ENCODE measurements at places on chromosomes 12 and 14.
A peak's percentile ranks its signal among the peaks of the same experiment; 100 is the strongest.

DNA sequence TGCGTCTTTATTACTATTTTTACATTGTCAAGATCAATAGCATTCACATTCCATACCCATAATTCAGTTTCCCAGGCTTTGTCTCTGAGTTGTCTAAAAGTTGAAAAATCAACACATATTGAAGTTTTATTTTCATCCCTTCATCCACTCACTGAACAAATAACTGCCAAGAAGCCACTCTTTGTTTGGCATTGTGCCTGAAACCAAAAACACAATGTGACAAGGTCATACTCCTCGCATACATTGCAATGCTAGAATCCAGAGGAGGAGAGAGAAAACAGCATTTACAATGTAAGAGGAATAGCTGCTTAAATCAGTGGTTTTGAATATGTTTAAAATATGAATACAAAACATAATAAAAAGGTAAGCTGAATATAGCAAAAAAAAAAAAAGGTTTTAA is 71.8 kb downstream of the CCDC60 start:
- DNase-seq = no peak

DNA sequence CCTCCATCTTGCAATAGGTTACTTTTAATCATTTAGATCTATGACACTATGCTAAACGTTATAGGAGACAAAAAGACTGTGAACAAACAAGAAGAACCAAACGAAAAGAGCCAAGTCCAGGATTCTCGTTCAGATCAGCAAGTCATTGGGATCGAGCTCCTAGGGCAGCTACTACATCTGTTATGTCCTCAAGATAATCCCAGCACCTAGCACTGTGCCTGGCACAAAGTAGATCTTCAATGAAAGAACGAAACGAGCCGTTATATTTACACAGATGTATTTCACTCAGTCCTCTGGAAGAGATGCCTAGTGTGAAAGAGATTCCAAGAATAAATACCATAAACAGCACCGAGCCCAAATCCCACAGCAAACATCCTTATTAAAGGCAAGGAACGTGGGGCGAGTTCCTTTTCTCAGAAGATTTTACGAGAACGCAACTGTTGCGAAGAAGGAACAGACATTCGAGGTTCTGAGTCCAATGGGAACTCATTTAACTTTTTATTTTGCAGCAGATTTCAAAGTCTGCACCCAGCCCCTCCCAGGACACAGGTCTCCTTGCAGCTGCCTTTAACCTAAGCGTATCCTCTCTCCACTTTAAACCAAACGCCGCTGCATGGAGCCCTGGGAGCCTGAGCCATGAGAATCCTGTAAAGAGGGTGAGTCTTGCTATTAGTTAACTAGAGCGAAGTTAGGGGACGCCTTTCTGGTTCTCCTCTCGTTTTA is 544 bp upstream of the TDP1 start:
- DNase-seq = no peak

DNA sequence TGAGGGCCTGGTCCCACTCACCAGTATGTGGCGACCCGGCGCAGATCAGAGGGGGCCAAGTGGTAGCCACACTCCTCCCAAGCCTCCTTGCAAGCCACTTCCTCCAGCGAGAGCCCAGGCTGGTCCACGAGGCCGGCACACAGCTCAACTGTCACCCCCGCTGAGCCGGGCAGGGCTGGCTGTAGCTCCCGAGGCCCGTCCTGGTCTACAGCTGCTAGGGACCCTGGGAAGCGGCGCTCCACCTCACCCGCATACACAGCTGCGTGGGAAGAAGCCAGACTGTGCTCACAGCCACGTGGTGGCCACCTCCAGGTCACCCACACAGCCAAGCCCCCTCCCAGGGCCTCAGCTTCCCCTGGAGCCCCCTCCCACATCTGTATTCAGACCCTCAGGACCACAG is 4.6 kb downstream of the NUDT14 start:
- DNase-seq = no peak

- DNase-seq = no peak
These were observed 3.2 kb upstream of the NACA start for GRCh38 chr12:56728139-56728861.

GRCh38 chr12:6723607-6724408 is at the start of gene COPS7A:
Gene COPS7A (plus strand): TSS chr12:6724046. CDS start chr12:6724657, 611 bp downstream.
- peak; percentile 91 for DNase-seq

DNA sequence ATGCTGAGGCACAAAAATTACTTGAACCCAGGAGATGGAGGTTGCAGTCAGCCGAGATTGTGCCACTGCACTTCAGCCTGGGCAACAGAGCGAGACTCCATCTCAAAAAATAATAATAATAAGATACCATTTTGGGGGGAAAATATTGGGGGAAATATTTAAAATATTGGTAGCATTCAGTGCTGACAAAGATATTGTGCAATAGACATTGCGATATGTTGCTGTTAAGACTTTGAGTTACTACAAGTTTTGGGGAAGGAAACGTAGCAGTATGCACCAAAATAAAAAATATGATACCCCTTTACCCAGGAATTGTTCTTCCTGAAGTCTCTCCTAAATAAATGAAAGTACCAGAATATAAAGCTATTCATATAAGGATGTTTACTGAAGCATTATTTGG is 37.7 kb upstream of the MYBPC1 start:
- no peak for DNase-seq

DNA sequence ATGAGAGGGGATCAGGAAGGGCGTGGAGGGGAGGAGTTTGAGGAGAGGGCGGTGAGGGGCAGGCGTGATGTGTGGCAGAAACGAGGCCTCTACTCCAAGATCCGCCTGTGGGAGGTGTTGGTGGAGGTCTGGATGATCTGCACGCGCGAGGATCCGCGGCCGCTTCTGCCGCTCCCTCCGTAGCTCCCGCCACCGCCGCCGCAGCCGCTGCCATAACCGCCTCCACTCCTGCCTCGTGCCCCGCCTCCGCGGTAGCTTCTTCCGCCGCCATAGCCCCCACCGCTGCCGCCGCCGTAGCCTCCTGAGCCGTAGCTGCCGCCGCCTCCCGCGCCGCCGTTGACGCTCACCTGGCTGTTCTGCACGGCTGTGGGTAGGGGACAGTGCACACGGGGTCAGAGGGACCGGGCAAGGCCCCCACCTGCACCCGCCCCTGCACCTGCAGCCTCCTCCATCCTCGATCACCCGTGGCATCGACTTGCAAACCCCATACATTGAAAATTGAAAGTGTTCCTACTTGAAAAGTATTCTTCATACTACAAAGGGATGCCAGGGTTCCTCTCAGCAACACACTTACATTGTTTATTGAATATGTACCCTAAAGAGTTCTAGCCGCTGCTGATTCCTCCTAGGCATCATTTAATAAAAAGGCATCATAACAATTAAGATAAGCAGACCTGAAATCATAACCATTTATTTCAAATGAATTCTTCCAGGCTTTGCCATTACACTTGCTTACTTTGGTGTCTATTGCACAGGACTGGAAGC is 11.1 kb upstream of the KRT1 start:
- no peak for DNase-seq

- peak; percentile 87 for DNase-seq
These were observed 3.5 kb upstream of the AAAS start for GRCh38 chr12:53324779-53325510.

DNA sequence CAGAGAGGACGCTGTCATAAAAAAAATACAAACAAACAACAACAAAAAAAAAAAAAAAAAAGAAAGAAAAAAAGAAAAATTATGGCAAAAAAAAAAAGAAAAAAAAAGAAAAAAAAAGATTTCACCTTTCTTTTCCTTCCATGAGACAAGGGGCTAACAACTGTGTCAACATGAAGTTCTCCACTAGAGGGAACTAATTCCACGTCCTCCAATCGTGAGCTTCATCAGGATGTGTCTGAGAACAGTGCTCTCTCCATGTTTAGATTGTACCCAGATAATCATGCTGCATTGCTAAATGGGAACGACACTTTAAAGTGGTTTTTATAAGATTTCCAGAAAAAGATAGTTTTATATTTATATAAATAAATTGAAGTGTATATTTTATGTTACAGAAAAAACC is 96.2 kb upstream of the PTPRB start:
- DNase-seq = peak; percentile 35

DNA sequence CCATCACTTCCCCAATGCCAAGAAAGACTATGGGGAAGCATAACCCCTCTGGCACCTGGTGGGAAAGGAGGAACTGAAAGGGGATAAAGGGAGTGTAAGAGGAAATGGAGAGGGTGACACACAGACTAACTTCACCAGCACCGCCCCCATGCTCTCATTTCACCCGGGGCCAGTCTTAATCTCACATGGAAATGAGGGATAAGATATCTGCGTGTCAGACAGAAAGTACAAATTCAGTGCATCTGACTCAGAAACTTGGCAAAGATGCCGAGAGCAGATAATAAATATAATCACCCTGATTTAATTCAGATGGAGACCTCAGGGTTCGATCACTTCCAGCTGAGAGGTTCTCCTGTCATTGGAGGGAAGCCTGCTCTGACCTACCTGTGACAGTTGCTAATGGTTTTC is 191.6 kb downstream of the DUSP6 start:
- peak; percentile 59 for DNase-seq

GRCh38 chr12:59181196-59181777 is 261.0 kb upstream of the LRIG3 start:
- DNase-seq = no peak

GRCh38 chr12:32561931-32562341 is 117.2 kb upstream of the DNM1L start:
- DNase-seq = peak; percentile 43

DNA sequence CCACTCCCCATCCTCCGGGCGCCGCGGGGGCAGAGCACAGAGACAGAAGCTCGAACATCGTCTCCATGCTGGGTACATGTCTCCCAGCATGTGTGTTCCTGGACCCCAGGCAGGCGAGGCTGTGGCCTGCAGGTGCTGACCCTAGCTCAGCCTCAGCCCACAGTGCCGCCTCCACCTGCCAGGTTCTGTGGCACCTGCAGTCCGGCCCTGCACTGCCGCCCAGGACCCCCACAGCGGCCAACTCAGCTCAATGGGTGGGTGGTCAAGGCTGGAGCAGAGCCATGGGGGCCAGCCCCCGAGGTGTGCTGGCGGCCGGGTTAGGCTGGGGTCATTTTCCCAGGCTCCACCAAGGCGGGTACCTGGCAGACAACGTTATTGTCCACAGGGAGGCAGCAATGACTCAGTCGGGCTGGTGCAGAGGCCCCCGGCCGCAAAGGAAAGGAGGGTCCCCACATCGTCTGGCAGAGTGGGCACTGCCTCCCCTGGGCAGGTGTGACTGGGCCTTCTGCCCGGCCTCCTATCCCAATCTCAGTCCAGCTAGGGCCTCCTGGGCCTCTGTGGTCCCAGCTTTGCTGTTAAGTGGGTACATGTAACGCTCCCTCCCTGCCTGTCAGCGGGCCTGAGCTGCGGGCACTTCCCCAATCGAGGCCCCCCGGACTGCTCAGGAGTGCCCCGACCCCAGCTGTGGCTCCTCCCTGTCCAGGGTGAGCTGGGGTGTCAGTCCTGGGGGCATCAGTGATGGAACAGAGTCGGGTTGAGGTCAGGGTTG is 20.2 kb upstream of the NUDT14 start:
- no peak for DNase-seq

- no peak for DNase-seq
These were observed 179.6 kb upstream of the NUDT4 start for GRCh38 chr12:93198086-93198485.

- no peak for DNase-seq
These were observed 5.4 kb downstream of the RPS6KA5 start for GRCh38 chr14:91055016-91055415.

- no peak for DNase-seq
These were observed 26.9 kb upstream of the TRAF3 start for GRCh38 chr14:102750376-102750775.

DNA sequence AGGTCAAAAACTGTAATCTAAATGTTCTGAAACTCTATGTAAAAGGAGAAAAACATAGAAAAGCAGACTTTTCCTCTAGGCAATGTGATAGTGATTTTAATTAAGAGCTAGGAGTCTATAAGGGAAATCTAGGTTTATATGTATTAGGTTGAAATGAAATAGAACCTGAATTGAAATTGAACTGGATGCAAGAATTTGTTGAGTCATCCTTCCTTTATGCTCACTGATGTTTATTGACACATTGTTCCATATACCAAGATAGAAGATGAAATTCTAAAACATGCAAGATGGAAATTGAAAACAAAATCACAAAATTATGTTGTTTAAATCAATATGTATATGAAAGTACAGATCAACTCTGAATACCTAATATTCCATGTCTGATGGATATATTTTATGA is 170.4 kb upstream of the FLRT2 start:
- no peak for DNase-seq

DNA sequence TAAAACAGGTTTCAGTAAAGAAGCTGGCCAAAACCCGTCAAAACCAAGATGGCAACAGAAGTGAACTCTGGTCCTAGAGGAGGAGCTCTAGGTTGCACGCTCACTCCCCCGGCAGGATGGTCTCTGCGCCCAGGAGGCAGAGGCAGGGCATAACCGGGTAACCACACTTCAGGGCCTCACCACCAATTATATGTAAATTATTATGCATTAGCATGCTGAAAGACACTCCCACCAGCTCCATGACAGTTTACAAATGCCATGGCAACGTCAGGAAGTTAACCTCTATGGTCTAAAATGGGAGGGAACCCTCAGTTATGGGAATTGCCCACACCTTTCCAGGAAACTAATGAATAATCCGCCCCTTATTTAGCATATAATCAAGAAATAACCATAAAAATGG is 20.1 kb upstream of the SLC6A12 start:
- no peak for DNase-seq

DNA sequence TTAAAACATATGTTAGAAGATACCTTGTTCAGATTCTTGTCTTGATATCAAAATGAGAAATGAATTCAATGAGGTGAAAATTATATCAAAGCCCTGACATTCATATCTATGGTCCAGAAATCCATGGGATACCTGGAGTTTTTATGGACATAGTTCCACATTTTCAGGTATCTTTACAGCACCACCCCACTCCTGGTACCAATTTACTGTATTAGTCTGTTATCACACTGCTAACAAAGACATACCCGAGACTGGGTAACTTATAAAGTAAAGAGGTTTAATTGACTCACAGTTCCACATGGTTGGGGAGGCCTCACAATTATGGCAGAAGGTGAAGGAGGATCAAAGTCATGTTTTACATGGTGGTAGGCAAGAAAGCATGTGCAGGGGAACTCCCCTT is 361.5 kb downstream of the PRKD1 start:
- DNase-seq = no peak

GRCh38 chr14:64293976-64294671 is at the start of gene ESR2:
Gene ESR2 (minus strand): TSS chr14:64294371. CDS start chr14:64282985, 11,386 bp downstream.
- DNase-seq = no peak

DNA sequence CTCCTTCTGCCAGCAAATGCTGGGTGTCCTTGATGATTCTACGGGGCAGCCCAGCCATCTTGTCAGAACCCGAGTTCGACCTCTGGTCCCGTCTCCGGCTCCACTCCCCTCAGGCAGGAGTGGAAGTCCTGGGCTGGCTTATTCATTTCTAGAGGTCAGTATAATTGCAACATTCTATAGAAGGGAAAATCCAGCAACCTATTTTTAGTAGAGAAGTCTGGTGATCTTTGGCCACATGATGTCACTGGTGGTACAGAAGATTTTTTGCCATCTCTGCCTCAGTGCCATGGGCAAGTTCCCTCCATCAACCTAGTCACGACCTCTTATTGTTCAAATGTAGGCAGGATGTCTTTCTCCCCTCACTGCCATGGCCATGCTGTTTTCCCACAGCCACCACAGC is 22.4 kb downstream of the OR10G2 start:
- DNase-seq = no peak

GRCh38 chr12:38507839-38508238 is 191.3 kb downstream of the ALG10B start:
- DNase-seq = no peak

Data from AG09319 (cell line).